Colonic mucosa (tissue), 4 donors: ENCODE measurements at places on chromosomes 1 and 21. TPM values are rescaled to one million over a fixed set of nuclear protein-coding genes. Genes with fewer than 3 reads are reported as not detected.

- no peak for DNase-seq
Observed at GRCh38 chr1:169816617-169817016, 21.9 kb upstream of the METTL18 start.

DNA sequence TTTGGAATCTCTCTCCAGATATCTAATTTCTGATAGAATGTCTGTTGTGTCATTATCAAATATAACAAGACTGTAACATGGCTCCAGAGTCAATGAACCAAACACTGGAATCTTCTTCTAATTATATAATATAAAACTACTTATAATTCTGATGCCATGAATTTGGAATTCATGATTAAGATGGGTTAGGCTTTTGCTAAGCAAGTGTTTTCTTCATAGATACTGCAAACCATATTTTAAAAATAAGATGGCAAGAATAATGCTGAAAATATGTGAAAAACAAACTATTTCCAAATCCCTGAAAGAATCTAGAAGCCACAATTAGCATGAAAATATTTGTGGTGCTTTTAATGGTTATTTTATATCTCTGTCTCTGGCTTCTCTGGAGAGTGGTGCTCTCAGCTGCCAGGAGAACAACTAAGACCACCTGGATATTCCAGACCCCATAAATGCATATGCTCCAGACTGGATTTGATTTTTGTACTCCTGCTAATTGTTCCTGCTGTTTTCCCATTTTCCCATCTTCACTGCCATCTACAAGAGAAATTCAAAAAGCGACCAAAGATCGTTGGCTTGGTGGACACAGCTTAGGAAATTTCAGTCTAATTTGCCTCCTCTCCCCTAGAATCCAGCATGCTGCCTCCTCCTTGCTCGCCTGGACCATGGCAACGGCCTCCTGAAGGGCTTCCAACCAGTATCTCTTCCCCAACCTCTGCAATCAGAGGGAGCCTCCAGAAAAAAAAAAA, 418.9 kb downstream of the SETD4 start:
- DNase-seq: no peak

The TAS1R2 gene
- not detected for total RNA-seq

GRCh38 chr21:26124896-26125295, 45.7 kb downstream of the APP start:
- no peak for DNase-seq

DNA sequence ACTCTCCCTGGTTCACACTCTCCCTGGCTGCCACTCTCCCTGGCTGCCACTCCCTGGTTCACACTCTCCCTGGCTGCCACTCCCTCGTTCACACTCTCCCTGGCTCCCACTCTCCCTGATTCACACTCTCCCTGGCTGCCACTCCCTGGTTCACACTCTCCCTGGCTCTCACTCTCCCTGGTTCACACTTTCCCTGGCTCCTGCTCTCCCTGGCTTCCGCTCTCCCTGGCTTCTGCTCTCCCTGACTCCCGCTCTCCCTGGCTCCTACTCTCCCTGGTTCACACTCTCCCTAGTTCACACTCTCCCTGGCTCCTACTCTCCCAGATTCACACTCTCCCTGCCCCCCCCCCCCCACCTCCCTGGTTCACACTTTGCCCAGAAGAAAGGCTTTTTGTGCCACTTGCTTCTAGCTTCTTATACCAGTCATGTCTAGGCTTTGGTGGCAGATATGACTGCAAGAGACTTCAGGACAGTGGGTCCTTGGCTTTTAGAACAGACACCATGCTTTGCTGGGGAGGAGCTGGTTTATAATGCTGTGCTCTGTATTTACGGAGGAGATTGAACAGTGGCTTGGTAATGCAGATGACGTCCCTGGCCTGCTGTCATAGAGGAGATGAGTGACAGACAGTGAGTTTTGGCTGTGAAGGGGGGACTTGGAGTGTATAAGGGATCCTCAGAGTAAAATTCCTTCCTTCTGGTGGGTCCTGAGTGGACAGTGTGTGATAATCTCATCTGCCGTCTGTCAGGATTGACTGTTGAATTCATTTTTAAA, 17.0 kb downstream of the COQ8A start:
- DNase-seq: no peak

DNA sequence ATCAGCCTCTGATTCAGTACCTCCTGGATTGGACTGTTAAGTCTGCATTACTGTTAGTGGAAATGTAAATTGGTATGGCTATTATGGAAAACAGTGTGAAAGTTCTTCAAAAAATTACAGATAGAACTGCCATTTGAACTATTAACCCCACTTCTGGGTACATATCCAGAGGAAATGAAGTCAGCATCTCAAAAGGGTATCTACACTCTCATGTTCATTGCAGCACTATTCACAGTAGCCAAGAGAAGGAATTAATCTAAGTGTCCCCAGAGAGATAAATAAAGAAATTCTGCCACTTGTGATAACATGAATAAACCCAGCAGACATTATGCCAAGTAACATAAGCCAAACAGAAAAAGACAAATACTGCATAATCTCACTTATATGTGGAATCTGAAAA, 676.0 kb downstream of the PLA2G4A start:
- no peak for DNase-seq

DNA sequence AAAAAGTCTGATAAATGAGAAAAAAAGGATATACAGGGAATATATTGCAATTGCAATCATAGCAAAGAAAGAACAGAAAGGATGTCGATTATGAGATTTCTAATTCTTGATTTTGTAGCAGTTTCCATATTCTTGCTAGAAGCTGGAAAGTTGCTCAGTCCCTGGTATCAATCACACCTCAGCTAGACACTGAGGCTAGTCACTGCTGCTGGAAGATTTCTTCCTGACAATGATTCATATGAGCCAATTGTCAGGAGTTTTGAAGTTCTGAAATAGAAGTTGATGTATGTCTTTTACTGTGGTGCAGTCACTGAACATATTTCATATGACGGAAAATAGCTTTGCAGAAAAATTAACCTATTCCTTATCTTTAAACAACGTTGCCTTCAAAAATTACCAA, 208.4 kb upstream of the C1orf105 start:
- no peak for DNase-seq

DNA sequence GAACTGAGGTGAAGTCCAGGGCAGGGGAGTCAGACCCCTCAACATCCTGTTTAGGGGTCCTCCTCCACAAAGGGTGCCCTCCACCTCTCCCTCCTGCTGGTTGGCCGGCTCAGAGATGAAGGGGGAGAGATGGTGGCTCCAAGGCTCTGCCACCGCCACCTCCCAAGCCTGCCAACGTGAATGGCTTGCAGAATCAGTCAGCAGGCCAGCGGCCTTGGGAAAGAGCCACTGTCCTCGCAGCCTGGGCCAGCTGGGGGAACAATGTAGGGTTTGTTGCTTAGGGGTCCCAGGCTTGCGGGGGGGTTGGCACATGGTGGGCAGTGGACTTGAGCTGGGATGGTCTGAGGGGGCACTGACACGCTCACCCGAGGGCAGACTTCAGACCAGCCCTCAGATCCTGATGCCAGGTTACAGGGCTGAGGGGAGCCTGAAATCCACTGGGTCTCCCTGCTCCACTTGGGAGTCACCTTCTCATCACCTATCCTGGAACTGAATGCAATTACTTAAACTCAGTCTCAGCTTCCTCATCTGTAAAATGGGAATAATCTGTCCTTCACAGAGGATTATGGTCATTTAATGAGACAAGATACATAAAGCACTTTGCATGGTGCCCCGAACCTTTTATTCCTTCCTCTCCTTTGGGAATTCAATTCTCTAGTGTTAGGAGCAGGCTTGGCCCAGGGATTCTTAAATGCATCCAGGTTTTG, 8.3 kb downstream of the GPR37L1 start:
- DNase-seq: no peak

GRCh38 chr21:33916200-33916567, 580 bp upstream of the ATP5PO start:
- no peak for DNase-seq

The ZNF648 gene
- total RNA-seq: not detected

DNA sequence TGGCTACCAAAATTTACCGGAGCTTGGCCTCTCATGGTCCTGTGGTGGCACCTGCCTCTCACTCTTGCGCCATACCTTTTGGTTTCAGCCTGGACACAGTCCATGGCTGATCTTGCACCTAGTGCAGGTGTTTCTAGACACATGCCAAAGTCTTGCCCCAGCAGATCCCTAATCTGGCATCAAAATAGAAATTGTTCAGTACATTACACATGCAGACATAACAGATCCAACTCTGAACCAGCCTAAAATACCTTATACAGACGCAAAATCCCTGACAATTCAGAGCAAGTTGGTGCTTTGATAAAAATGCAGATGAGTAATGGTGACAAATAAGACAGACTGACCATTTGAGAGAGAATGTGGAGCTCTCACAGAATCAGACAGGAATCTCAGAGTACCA, 44.1 kb downstream of the NGF start:
- no peak for DNase-seq

DNA sequence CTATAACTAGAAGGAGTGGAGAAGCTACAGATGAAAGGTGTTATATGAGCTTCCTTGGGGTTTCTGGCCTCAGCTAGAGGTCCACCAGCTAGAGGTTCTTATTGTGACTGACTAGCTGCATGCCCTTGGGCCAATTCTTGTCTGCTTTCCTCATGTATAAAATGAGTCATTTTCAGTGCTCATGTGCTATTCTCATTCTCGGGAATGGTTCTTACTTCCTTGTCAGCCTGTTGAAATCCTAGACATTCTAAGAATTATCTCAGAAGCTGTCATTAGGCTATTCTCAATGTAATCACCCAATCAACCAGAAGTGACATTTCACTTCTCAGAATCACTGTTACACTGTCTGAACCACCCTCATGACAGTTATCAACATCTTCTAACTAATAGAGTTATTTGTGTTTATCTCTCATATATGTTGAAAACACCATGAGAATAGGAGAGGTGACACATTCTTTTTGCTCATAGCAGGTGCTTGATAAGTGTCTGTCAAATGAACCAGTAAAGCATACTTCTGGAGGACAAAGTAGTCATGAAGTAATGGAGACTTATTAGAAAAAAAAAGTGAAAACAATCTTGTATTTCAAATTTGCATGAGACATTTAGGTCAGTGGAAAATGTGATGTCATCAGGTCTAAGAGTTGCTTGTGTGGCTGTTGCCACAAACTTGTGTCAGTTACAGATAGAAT, 122.8 kb upstream of the IVNS1ABP start:
- no peak for DNase-seq

- no peak for DNase-seq
Observed at GRCh38 chr1:31786366-31787060, 22.4 kb upstream of the ADGRB2 start.

- DNase-seq: peak; percentile 66
Observed at GRCh38 chr1:160777486-160778089, 18.4 kb upstream of the LY9 start.

The SAMSN1 gene
- 5.1 TPM for total RNA-seq

DNA sequence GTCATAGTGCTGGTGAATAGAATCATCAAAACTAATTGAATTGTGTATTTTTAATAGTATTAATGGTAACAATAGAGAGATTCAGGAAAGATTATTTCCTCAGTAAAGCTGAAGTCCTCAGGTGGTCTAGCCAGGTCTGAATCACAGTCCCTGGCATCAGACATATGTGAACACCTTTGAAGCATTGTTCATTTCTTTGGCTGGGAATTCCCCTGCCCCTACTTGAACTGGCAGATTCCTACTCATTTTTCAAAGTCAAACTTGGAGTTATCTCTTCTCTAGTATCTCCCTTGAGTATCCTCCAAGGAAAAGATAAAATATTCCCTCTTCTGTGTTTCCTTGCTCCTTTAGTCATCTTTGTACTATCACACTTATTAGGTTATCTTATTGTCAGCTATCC, 759.8 kb downstream of the ADGRL2 start:
- no peak for DNase-seq
